Astrocyte of the cerebellum (primary cell): ENCODE measurements at places on chromosomes 1 and 21.

DNA sequence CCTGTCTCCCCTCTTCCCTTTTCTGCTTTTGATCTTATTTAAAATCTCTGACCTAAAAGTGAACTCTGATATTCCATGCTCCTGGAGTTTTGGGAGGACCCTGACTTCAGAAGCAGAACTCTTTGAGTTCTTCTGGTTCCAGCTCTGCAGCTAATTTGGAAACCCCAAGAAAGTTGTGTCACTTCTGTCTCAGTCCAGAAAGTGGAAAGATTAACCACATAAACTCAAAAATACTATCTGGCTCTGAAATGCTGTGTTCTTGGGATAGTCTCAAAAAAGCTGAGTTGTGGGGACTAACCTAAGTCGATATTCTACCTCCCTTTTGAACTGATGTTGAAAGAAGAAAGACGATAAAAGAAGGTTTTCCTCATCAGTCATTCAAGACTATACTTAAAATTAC, 59.8 kb downstream of the ITPKB start:
- DNase-seq: no peak

DNA sequence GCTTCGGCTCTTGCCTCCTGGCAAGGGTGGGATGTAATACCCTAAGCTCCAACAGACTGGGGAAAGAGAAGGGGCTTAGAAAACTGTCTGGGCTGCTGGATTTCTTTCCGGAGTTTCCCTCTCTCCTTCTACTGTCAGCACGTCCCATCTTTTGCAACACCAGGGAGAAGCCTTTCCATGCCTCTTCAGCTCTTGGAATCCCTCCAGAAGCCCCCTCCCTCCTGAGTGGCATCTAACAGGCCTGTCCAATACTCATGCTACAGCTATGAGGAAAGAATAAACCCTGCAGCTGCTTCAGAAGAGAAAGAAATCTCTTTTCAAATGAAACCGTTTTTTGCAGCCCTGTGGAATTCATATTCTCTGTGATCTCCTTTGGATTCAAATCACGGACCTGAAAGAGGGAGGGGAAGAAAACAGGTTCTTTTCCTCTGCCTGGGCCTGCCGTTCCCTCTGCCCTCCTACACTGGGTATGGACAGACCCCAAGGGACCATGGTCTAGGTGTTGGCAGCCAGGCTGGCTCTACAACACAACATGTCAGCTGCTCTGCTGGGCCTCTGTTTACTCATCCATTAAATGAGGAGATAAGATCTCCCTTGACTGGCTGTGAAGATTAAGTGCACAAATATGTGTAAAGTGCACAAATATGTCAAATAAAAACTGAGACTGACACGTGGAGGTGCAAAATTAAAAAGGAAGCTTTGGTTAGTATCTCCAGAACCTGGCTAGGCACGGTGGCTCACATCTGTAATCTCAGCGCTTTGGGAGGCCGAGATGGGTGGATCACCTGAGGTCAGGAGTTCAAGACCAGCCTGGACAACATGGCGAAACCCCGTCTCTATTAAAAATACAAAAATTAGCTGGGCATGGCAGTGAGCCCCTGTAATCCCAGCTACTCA, 6.0 kb upstream of the CAPN2 start:
- peak; percentile 61 for DNase-seq

GRCh38 chr1:71521655-71522264, 440.9 kb upstream of the ZRANB2 start:
- DNase-seq: peak; percentile 27

GRCh38 chr1:57844382-57844980, 420.6 kb upstream of the DAB1 start:
- DNase-seq: no peak

DNA sequence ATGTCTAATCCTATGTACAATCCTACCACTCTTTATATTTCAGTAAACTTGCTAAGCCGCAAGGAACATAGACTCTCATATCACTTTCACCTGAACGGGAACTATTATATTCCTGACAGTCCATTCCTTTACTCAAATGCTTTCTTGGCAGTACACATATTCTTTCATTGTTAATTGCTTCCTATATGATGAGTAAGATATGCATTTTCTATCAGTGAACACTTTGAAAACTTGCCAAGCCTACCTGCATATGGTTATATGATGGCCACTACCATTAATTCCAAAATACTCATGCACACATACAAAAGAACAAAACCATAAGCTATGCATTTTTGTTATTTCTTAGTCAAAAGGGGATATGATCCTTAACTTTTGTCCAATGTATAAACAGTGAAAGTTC, 341.5 kb downstream of the VAV3 start:
- DNase-seq: no peak

DNA sequence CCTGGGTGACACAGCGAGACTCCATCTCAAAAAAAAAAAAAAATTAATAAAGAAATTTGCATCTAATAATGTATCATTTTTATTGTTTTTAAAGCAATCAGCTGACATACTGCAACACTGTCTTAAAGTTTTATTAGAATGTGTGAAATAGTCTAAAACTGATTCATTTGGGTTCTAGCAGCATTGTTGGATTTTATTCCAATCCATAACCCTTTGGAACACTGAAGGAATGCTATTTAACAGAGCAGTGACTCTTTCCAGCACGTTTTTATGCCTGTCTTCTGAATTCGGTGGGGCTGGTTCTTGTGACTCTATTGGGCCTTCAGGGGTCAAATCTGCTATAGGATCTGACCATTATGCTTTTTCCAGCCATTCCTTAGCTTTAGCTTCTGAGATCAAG, 18.2 kb upstream of the FMO4 start:
- no peak for DNase-seq

- DNase-seq: no peak
Observed at GRCh38 chr1:86273066-86273465, 116.5 kb upstream of the COL24A1 start.

DNA sequence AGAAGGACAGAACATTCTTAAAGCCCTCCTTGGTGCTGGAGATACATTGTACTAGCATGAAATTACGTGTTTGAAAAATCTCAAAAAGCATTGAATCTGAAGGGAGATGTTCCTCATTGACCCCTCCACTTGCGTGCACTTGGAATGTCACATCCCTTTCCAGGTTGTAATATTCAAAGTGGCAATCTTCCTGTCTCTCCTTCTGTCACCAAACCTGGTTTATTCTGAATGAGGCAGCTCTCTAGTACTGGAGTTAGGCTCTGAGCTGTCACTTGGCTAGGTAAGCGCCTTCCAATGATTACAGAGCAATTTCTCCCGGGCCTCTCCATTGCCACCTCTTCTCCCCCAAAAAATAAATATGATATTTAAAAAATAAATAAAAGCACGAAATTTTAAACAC, 855 bp downstream of the DSCAM start:
- no peak for DNase-seq

DNA sequence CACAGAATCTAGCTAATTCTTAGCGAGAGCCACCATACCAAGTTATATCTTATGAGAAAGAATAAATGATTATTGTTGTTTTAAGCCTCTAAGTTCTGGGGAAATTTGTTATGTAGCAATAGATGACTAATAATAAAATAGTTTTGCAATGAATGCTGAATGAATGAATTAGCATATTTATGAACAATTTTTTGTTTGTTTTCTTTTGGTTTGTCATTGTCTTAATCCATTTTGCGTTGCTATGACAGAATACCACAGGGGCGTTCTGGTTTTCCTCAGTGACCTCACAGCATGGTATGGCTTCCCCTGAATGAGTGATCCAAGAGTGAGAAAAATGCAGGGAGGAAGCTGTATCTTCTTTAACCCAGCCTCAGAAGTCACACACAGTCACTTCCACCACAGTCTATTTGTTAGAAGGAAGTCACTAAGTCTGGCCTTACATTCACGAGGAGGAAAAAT, 53.8 kb upstream of the HPDL start:
- peak; percentile 75 for DNase-seq

- no peak for DNase-seq
Observed at GRCh38 chr1:20137604-20138003, 1.5 kb upstream of the PLA2G2F start.

- DNase-seq: no peak
Observed at GRCh38 chr21:41859297-41859980, 19.7 kb downstream of the PRDM15 start.

GRCh38 chr1:204974327-204974726, 68.7 kb upstream of the CNTN2 start:
- no peak for DNase-seq

DNA sequence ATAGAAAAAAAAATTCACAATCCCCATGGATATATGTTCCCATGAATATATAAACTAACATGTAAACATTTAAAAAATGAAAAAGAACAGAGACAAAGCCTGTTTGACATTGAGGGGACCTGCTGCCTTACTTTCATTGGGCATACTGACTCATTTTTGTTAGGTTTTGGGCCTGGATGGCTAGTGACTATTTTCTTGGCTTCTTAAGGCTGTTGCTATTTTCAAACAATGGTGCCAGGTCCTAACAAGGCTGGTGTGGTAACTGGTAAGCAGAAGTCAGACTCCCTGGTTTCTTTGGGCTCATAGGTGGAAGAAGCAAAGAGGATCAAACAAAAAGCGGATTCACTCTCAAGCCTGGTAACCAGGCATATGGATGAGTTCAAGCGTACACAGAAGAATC, 51.0 kb downstream of the LAMC2 start:
- no peak for DNase-seq

DNA sequence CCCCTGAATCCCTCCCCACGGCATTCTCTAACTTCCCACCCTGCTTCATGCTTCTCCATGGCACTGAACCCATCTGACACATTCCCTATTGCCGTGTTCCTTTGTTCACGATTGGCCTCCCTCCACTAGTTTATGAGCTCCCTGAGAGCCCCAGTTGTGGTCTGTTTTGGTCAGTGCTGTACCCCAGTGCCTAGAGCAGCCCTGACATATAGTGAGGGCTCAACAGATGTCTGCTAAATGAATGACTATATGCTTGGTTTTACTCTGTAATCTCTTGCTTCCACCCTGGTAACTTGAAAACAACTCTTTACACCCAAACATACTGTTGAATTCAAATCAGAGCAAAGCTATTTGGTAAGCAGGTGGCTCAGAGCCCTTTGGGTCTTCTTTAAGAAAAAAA, 171.1 kb upstream of the EDN2 start:
- no peak for DNase-seq
